ENCODE measurements at places on chromosomes 3 and 15. TPM values are rescaled to one million over a fixed set of nuclear protein-coding genes. Genes with fewer than 3 reads are reported as not detected.

The EHHADH gene
- total RNA-seq, result 2.3 TPM

The DUOX2 gene
- total RNA-seq, result 0.16 TPM

The ROBO2 gene
- total RNA-seq, result not detected

The SCN5A gene
- 0.18 TPM for total RNA-seq

The SLC22A14 gene
- total RNA-seq, result not detected

The PLA2G4D gene
- not detected for total RNA-seq

The PLAAT1 gene
- total RNA-seq, result not detected

The GTF2A2 gene
- total RNA-seq, result 170 TPM

The PLA2G4E gene
- not detected for total RNA-seq

The CCR5 gene
- total RNA-seq, result 0.25 TPM

The NUDT16 gene
- total RNA-seq, result 10.8 TPM

Measured in activated naive CD4-positive, alpha-beta T cell treated with anti-CD3 and anti-CD28 coated beads, Interleukin-2, amount 50 U/mL, for 72 hours (primary cell).